ENCODE measurements at places on chromosomes 16 and 17.
A peak's percentile ranks its signal among the peaks of the same experiment; 100 is the strongest.

- peak; percentile 21 for DNase-seq
Measured at GRCh38 chr17:77426676-77427386, 286.1 kb downstream of the SEC14L1 start.

- DNase-seq = no peak
Measured at GRCh38 chr17:48676963-48677558, 45.3 kb downstream of the PRAC1 start.

- no peak for DNase-seq
Measured at GRCh38 chr17:79022507-79022991, 1.4 kb upstream of the C1QTNF1 start.

- DNase-seq = no peak
Measured at GRCh38 chr16:58848662-58849002, 114.5 kb upstream of the GOT2 start.

- DNase-seq = no peak
Measured at GRCh38 chr17:72517413-72518158, 396.8 kb downstream of the SOX9 start.

GRCh38 chr17:77535435-77535834 lies 394.7 kb downstream of the SEC14L1 start:
- DNase-seq = no peak

- DNase-seq = no peak
Measured at GRCh38 chr16:20321671-20322070, 5.6 kb downstream of the GP2 start.

GRCh38 chr17:46001390-46002310 lies 2.6 kb downstream of the STH start:
- DNase-seq = no peak

DNA sequence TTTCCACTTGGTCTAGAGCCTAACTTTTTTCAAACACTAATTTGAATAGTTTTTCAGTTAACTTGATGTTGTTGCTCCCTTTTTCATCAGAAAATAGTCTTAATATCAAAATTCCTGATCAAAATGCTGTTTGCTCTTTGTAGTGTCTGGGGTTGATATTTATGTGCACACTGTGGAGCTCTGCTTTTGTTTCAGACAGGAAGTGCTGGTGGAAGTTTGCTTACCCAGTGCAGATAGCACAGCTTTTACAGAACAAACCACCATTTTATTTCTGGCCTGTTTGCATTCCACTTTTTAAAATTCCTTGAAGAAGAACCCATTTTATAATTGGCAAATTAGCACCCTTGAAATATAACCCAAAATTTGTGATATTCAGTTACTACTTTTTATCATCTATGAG lies 125.4 kb downstream of the MRTFB start:
- no peak for DNase-seq

Data from ACHN (cell line).